AG09309 (cell line): ENCODE measurements at places on chromosomes 11 and 22.

- no peak for DNase-seq
These were observed 151.7 kb downstream of the STK33 start for GRCh38 chr11:8442301-8442700.

DNA sequence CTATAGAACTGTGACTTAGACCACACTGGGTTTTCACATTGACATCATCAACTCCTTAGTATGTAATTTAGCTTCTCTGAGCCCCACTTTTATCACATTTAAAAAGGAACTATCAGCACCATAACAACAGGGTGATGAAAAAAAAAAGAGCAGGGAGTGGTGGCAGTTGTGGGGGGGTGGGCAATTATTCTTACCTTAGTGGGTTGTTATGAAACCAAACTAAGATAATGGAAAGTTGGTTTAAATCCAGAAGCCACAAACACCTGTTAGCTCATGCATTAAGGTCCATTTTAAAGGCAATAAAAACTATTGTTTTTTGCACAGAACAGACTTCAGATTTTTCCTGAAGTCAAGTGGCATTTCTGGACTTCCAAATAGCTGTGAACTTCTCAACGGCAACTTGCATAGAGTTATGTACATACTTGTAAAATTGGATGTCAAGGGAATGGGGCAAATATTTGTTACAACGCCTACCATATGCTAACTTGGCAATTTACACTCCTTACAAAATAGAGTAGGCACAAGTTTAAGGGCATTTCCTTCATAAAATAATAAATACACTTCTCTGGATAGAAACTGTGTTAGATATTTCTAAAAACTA, 793.6 kb downstream of the DLG2 start:
- no peak for DNase-seq

GRCh38 chr22:44311855-44312170, 938 bp downstream of the SHISAL1 start:
- peak; percentile 38 for DNase-seq

- DNase-seq: no peak
These were observed 1112.4 kb downstream of the JRKL start for GRCh38 chr11:97502201-97502600.

DNA sequence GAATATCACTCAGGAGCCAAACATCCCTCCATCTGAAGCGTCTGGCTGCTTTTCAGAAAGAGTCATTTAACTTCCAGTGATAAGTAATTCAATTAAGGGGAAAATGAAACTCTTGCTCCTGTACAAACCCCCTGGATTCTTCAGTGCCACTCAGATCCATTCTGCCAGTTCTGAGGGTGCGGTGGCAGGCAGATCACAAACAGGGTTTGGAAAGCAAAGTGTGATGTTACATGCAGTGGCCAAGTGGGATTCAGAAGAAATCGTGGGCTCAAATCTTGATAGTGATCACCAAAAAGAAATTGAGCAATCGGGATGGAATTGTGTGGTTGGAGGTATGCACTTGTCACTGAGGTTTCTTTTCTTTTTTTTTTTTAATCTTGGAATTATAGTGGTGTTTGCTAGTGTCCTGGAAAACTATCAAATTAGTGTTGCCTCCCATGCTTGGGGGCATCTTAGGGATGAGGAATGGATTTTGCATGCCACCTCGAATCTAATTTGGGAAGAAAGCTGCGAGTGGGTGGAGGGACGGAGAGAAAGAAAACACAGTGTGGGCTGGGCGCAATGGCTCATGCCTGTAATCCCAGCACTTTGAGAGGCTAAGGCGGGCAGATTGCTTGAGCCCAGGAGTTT, 22.5 kb upstream of the RTL6 start:
- no peak for DNase-seq

DNA sequence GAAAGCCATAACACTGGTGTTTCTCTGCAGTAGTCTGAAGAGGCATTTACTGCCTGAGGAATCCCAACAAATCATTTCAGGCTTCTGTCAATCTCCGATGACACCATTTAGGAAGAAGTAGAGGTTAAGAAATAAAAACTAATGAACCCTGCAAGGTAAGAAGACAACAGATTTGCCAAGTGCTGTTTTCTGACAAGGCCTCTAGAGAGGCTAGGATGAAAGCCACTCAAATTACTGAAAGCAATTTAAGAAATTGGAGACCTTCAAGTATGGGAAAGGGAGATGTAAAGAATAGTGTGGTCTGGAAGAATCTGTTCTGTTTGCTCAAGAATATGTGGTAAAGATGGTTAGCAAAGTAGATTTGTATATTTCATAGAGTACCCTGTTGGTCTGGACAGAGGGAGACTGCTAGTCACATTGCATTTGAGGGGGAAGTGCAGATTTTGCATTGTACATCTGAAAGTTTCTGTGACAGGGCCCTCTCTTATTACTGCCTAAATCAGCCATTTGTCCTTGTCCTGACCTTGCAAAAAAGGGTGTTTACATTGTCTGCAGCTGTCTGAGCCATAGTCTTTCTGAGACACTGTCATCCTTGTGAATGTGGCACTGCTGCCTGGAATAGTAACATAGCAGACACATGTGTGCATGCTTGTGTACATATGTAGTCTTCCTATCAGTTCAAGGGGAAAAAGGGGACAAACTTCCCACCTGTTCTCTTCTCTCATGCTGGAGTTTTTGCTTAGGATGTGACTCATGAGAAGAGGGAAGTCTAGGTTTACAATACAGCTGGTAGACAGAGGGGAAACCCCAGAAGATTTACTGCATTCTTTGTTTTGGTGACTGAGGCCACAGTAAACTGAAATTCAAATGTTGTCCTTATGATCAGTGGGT, 640.2 kb upstream of the KIRREL3 start:
- no peak for DNase-seq

DNA sequence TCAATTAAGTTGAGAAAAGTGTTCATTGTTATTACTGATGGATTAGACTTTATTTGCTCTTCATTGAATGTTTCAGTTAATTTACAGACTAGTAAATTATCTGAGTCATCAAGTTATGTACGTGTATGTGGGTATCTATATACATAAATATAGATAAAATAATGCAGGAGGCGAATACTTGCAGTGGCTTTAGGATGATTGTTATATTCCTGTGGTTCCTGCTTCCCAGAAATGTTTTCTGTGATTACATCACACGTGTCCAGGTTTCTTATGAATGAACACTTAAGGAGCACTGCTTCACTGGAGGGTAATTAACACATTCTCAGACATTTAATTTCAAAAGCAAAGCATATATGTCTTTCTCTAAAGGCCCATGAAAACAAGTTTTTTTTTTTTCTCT, 28.4 kb downstream of the YAP1 start:
- no peak for DNase-seq

DNA sequence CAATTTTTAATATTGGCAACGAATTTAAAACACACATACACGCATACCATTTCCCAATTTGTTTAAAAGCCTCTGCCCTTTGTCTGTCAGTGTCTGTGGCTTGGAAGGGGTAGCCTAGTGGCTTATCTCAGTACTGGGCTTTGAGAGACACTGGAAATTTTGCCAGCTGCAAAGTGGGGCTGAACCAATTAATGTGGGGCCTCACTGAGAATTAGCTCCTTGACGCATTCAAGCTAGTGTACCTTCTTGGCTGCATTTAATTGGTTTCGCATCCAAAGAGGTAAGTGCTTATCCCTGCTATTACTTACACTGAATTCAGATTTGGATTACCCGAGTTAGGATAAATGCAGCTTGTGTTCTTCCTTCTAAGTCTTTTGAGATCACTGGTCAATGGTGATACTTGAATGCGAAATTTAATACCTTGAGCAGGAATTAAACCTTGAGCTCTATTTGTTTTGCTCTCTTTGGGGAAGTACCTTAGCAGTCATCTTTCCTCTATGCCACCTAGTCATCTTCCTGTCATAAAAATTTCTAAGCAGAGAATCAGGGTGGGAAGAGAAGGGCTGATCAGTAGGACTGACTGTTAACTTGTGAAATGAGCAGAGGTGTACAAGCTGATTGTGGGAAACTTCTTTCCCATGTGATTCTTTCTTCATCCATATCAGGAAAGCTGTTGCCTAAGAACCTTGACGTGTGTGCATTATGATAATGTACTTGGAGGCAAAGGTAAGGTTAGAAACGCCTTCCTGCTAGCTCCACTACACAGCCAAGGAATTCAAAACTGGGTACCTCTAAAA, 187.7 kb upstream of the E2F8 start:
- no peak for DNase-seq

GRCh38 chr11:70570693-70571395, 172.5 kb downstream of the CTTN start:
- no peak for DNase-seq

- no peak for DNase-seq
These were observed 244.1 kb upstream of the API5 start for GRCh38 chr11:43067681-43068080.

DNA sequence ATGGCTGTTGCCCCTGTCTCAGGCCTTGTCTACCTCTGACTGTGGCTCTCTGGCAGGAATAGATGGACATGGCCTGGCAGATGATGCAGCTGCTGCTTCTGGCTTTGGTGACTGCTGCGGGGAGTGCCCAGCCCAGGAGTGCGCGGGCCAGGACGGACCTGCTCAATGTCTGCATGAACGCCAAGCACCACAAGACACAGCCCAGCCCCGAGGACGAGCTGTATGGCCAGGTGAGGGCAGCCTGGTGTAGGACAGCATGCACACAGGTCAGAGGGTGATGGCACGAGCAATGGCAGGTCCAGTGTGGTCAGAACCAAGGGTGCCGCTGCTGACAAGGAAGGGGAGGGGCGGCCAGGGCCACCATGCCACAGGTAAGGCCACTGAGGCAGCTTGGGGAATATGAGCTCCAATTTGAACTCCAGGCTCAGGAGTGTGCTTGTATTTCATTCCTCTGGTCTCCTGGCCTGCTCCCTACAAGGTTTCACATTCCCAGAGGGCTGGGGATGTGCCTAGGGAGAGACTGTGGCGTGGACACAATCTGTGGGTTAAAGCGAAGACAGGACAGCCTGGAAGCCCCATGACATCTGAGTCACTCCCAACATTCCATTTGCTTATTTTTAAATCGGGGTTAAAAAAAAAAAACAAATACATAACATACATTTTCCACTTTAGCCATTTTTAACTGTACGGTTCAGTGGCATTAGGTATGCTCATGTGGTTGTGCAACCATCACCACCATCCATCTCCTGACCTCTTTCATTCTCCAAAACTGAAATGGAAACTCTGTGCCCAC, 562 bp downstream of the FOLR3 start:
- no peak for DNase-seq

DNA sequence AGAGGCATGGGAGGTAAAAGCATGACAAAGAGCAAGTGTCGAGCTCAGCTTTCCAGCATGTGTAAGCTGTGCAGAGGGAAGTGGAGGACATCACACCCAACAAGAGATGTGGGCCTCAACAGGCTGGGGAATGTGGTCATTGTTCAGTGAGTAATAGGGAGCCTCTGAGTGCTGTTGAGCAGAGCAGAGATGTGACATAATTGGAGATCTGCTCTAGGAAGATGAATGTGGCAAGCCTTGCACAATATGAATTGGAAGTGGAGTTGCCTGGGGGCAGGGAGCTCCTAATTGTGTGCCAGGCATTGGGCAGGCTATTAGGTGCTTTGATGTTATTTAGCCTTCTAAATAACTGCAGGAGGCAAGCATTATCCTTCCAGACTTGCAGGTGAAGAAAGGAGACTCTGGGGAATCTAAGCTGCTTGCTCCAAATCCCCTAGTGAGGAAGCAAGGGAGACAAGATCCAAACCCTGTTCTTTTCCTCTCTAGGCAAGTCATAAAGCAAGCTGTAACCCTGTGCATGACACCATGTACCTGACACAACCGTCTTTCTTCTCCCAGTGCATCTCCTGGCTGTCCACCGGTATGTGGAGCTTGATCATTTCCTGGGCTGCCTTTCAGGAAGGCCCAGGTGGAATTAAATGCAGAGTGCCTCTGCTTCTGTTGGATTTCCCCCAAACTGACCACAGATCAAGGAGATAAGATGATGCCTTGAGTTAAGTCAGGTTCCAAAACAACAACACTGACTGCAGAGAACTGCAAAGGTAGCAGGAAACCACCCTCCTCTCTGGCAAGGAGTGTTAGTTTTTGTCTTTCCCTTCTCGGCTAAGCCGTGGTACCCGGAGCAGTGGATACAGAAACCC, 221.4 kb downstream of the TENM4 start:
- no peak for DNase-seq

GRCh38 chr22:20439928-20440575, 2.4 kb upstream of the SCARF2 start:
- DNase-seq: no peak

DNA sequence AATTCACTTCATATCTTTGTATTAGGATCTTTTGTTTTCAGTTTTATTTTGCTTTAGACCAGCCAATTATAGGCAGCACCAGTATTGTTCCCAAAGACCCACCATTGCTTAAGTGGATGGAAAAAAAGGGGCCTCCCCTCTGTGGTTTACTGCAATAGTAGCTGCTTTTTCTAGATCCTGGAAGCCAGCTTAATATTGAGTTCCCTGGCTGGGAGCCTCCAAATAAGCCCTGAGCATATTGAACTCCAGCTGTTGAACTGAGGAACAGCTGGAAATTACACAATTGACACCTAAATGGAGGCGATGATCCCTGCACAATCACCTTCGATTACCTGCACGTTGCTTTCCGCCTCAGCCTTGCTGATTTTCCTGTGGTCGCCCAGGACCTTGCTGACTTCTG, 576.0 kb downstream of the SOX6 start:
- DNase-seq: no peak

DNA sequence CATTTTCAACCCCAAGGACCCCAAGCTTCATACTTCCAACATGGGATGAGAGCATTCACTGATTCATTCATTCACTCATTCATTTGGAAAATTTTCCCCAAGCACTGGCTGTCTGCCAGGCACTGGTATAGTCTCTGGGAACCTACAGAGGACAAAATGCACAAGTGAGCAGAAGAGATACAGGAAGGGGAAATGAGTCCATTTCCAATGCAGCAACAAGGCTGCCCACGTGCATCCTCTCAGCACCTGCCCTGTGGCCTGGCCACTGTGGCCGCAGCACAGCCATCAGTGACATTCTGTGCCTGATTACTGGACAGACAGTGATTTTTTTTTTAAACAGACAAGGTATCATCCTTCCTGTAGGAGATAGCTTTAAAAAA, 96.0 kb upstream of the PITPNB start:
- DNase-seq: no peak

- DNase-seq: no peak
These were observed 5.7 kb downstream of the SUN2 start for GRCh38 chr22:38750104-38750503.

- no peak for DNase-seq
These were observed 211.9 kb downstream of the BLID start for GRCh38 chr11:121904148-121904547.

GRCh38 chr11:111938687-111939160, 1.6 kb downstream of the DIXDC1 start:
- no peak for DNase-seq
